ENCODE measurements at places on chromosomes 11 and 22.

DNA sequence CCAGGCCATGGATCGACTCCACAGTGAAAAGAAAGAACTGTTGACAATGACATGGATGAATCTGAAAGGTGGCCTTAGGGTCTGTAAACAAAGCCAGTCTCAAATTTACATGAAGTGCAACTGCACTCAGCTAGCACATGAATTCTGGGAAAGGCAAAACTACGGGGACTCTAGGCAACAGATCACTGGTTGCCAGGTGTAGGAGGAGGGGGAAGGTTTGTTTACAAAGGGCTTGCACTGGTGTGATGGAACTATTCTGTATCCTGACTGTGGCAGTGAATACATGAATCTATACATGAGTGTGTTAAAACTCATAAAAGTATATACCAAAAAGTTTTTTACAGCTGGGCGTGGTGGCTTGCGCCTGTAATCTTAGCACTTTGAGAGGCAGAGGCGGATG, 27.3 kb downstream of the ALX4 start:
- DNase-seq = no peak

DNA sequence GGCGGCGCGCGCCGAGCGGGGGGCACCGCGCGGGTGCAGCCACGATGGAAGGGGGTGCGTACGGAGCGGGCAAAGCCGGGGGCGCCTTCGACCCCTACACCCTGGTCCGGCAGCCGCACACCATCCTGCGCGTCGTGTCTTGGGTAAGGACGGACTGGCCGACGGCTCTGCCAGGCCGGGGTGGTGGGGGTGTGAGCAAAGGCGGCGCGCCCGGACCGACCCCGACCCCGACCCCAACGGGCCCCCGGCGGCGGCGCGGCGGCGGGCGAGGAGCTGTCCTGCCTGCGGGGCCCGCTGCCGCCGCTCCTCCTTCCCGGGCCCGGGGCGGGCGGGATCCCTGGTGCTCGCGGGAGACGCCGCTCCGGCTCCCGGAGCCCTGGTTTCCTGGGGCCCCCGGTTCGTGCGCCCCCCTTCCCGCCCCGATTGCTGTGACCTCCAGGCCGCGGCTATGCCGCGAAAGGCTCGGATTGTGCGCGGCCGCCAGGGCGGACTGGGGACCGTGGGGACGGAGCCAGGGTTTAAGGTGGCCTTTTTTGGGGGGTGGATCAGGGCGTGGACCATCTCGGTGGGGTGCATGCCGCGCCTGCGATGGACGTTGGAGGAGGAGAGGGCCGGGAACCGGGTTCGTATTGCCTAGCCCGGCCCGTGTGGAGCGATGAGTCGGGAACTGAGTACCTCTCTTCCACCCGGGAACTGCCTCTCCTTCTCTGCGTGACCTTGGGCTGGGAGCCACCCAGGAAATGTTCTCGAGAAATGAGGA, at the start of gene SYNGR1:
Gene SYNGR1 (plus strand): TSS at position 25 of the 760 bp plus-strand sequence. CDS start 20 bp downstream, at position 45.
- DNase-seq = peak; percentile 71

DNA sequence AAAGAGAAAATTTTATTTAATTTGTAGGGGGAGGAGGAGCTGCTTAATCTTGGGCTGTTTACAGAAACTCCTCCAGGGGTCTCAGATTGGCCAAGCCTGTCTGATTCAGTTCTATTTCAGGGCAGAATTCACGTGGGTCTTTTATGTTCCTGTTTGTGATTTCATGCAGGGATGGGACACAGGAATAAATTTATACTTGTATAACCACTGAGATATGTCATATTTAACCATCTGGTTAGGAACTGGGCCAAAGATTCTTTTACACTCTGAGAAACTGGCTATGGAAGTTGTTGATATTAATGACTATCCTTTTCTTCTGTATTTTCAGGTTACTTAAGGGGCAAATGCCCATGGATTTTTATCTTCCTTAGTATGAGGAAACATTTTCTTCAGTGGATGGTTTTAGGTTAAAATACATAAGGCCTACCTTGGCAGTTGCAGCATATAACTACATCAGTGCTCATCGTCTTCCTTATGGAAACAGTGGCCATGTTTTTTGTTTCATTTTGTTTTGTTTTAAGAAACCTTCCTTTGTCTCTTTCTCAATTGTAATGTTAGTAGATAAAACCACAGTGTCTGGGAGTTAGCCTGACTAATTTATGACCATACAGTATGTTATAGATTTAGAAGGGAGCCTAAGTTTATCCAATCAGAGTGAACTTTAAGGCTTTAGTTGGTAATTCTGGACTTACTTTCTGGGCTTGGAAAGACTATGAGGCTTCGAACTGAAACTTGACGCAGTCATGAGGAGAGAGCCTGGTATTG, 132.4 kb upstream of the ANO3 start:
- no peak for DNase-seq

GRCh38 chr11:78417175-78417887, at the start of gene GAB2:
Gene GAB2, minus strand, starts transcription at chr11:78417820. Its CDS starts 100 bp downstream, at chr11:78417720.
- DNase-seq = no peak

DNA sequence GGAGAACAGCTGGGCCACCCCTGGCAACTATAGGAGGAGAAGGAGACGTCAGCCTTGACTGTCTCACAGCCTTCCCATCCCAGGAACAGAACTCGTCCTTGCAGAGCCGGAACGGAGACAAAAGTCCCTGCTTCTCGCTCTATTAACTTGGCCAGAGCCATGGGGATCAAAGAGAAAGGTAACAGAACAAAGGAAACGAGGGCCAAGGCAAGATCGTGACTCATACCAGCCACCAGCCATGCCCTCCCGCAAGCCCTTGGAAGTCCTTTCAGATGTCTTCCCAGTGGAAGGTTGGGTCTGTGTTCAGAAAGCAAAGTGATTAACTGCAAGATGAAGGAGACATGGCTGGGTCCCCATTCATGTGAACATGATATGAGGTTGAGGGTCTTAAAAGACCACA, 64.7 kb downstream of the PDE2A start:
- no peak for DNase-seq

DNA sequence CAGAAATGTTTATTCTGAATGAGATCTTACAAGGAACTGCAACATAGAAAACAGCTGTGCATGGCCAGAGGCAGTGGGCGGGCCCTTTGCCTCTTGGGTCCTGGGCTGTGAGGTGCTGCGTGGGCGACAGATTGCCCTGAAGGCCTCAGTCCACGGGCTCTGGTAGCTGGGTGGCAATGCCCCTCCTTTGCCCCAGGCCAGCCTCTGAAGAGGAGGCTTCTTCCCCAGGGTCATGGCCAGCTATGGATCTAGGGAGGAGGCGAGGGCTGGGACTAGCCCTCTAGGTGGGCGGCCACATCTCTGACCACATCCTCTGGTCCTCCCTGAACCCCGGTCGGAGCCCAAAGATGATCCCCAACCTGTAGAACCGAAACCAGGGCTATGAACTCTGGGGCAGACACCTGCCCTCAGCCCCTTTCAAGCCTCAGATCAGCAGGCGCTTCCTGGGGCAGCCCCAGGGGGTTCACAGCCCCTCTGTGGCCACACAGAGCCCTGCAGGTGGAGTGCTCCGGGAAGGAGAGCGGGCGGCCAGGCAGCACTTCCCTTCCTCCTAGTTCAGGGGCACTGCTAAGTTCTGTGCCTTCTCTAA, 6.6 kb upstream of the CDC42BPG start:
- DNase-seq = peak; percentile 39

DNA sequence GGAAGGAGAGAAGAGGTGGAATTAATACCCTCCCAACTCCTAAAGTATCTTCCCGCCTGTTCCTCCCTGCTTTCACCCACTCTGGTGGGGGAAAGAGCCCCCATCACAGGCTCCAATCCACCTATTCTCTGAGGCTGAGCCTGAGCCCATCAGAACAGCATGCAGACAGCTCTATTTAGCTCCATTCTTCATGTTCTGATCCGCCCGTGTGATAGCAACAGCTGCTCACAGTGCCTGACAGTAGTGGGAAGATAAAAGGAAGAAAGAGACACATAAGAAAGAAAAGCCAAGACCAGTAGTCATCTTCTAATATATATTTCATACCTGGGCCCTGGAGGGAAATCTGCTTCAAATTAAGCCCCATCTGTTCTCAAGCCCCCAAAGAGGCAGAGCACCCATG, 80.3 kb upstream of the AKIP1 start:
- no peak for DNase-seq

DNA sequence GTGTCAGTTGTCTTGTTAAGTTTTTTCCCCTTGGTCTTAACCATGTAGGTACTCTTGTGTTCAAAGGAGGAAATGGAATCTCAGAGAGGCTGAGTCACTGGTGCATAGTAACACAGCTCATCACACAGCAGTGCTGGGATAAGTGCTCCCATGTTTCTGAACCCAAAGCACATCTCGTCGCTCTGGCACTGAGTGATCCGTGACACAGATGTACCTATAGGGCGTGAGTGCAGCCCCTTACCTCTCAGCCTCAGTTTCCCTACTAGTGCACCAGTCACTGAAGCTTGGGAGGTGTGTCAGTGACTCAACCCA, 234.0 kb downstream of the ST3GAL4 start:
- no peak for DNase-seq

- no peak for DNase-seq
These were observed 52.4 kb downstream of the GRIK4 start for GRCh38 chr11:120563703-120564572.

GRCh38 chr11:65477149-65477965, 21.5 kb upstream of the MALAT1 start:
- DNase-seq = peak; percentile 96

DNA sequence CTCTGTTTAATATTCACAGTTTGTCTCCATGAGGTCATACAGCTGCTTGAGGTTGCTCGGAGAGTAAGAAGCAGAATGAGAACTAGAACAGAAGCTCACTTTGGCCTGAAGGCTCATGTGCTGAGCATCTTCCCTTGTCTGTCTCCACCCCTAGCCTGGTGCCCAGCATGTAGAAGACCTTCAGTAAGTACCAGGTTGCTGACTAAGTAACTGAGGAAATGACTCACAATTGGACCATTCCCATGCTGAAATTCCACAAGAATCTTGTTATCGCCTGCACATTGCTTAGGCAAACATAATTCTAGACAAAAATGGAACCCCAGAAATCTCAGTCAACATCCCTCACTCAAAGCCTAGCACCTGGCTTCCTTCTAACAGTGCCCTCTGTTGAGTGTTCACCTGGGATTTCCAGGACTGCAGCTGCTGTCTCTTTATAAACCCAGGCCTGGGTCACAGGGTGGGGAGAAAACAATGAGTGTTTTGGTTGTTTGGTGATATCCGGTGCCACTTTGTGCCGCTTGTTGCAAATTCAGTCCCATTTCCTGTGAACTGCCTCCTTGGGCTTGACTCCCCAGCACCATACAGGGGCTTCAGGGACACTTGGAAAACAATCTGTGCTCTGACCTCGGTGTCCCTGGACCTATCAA, 406.8 kb downstream of the ETS1 start:
- DNase-seq = peak; percentile 81

GRCh38 chr11:61917334-61918109, at the start of gene RAB3IL1:
Gene RAB3IL1, minus strand, starts transcription at chr11:61917566. Its CDS starts 199 bp downstream, at chr11:61917367.
- DNase-seq = peak; percentile 95

DNA sequence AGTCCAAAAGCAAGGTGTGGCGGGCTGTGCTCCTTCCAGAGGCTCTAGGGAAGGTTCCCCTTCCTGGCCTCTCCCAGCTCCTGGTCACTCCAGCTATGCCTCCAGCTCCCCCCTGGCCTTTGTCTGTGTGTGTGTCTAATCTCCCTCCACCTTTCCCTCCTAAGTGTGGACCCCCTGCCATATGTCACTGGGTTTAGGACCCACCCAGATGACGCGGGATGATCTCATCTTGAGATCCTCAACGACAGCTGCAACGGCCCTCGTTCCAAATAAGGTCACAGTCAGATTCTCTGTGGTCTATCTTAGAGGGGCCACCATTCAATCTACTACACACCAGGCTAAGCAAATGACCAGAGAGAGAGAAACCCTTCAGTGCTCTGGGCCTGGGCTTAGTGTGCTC, 107.9 kb downstream of the ARHGAP8 start:
- no peak for DNase-seq

GRCh38 chr22:39725351-39726035, 154.9 kb downstream of the CACNA1I start:
- peak; percentile 5 for DNase-seq

DNA sequence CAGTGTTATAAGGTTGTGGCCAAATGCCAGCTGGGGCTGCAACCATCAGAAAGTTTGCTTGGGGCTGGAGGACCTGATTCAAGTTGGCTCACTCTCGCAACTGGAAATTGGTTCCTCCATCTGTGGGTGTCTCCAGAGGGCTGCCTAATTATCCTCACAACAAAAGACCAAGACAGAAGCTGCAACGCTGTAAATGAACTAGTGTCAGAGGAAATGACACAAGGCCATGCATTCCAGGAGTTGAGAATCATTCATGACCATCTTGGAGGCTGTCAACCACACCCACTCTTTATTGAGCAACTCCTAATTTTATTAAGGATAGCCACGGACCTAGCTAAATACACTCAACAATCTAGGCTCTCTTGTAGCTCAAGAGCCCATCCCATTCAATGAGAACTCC, 1060.8 kb downstream of the OPCML start:
- DNase-seq = peak; percentile 83

GRCh38 chr11:134819041-134819440, 407.0 kb upstream of the B3GAT1 start:
- DNase-seq = no peak

All from GM03348 (cell line).